ENCODE measurements at places on chromosomes 12 and 14. TPM values are rescaled to one million over a fixed set of nuclear protein-coding genes. Genes with fewer than 3 reads are reported as not detected.
A peak's percentile ranks its signal among the peaks of the same experiment; 100 is the strongest.

- DNase-seq = no peak
These were observed 26.3 kb upstream of the NR1H4 start for GRCh38 chr12:100447381-100447780.

GRCh38 chr12:121253638-121254335, 42.7 kb downstream of the CAMKK2 start:
- DNase-seq = no peak

DNA sequence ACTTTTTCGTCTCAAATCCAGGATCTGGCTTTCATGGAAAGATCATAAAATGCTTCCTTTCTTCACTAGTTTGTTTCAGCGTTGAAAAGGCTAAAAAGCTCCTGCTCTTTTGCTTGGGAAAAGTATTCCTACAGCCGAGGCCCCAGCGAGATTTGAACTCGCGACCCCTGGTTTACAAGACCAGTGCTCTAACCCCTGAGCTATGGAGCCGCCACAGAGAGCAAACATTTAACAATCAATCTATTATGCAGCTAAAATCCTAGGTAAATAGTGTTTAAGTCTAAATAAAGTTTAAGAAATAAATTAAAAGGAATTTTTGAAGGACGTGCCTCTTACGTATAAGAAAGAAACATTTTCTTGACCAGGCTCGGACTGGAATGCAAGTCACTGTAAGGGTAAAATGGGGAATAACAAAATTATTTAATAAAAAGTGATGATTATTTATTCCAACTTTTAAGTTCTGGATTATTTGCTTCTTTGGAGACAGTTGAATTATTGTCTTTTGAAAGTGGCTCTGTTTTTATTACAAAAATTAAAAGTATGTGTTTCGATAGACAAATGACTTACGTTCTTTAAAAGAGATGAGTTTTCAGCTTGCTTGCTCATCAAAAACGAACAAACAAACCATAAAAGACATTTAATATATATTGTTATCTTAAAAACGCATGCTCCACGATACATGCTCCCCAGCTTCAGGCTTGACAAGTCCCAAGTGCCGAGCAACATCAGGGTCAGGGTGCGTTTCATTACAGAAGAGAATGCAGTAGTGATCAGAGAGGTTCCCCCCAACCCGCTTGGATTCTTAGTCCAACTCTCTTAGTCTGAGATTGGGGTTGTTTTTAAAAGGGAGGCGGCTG, 10.2 kb downstream of the OR6S1 start:
- DNase-seq = no peak

DNA sequence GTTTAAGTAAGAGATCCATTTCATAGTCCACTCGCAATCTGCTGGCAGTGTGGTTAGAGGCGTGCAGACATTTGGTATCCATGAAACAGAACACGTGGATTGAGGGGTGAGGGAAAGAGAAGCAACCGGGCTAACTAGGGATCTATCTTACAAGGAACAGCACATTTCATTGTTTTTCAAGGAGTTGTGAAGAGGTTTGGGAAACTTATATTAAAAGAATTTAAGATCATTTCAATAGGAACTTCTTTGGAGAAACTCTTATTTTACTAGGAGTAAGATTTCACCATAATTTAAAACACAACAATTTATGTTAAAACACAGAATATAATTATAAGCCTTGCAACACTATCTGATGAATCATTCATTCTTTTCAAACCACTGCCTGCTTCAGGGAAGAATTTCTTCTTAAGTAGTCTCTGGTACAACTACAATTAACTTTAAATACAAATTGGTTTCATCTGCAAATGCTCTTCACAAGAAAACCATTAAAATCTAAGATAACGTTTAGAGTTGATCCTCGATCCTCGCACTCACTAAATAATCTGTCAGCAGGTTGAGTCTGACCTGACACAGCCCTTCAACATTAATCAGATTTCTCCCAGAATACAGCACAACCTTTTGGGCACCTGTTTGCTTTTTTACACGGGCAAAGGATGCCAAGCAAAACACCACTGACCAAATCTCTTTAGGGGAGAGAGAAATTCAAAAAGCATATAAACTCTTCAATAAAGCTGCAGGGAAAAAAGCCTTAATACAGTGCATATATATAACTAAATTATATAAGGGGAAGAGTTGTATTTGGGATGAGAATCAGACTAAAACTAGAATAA, 27.3 kb downstream of the PPTC7 start:
- no peak for DNase-seq

- DNase-seq = no peak
These were observed 379.1 kb downstream of the NELL2 start for GRCh38 chr12:44497044-44497443.

- no peak for DNase-seq
These were observed 21.7 kb upstream of the NUP107 start for GRCh38 chr12:68665016-68665569.

- DNase-seq = no peak
These were observed 72.8 kb upstream of the SAV1 start for GRCh38 chr14:50740856-50741255.

GRCh38 chr12:53928054-53928835, 10.4 kb upstream of the HOXC13 start:
- DNase-seq = no peak

DNA sequence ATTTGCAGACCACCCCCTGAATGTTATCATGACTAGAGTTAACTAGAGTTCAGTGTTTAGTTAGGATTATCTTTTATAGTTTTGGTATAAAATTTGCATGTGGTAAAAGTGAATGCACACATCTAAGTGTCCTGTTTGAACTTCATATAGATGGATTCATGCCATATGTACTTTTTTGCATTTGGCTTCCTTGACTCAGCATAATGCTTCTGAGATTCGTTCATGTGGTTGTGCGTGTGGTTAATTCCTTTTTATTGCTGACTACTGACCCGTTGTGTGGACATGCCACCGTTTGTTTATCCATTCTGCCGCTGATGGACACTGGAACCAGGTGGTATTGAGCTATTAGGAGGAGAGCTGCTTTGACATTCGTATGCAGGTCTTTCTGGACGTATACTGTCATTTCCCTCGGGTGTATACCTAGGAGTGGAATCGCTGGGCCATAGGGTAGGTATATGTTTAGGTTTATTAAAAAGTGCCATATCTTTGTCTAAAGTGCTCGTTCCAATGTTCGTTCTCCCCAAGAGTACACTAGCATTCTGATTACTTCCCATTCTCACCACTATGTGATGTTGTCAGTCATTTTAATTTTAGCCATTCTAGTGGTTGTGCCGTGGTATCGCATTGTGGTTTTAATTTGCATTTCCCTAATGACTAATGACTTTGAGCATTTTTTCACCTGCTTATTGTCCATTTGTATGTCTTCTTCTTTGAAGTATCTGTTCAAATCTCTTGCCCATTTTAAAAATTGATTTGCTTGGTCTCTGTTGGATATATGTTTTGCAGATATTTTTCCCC, 37.7 kb downstream of the RIN3 start:
- DNase-seq = peak; percentile 82

- no peak for DNase-seq
These were observed 9.9 kb downstream of the CERS5 start for GRCh38 chr12:50157259-50157658.

- DNase-seq = no peak
These were observed 594 bp upstream of the VCPKMT start for GRCh38 chr14:50116966-50117365.

DNA sequence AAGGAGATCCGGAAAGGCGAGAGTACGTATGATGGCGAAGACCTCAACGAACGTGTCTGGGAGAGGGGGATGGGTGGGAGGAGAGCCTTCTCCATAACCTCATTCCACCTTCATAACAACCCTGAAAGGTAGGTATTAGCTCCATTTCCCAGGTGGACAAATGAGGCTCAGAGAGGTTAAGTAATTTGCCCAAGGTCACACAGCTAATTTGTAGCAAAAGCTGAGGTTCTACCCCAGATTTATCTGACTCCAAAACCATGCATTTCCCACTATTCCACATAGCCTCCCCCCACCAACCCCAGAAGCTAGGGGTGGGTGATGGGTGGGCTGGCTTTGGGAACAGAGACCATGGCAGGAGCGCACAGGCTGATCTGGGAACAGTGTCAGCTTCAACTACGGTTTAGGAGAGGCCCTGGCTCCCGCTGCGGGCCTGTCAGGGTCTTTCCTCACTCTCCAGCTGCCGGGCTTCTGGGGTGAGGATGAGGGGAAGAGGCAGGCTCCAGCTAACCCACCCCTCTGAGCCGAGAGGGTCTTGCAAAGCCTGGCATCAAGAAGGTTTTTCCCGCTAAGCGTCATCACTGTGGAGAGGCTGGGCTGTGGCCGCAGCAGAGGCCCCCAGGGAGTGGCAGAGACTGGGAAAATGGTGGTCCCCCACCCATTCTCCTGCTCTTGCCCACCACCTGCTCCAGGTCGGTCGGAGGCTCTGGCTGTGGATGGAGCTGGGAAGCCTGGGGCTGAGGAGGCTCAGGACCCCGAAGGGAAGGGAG, 8.9 kb downstream of the CHGA start:
- DNase-seq = no peak

- no peak for DNase-seq
These were observed 4.7 kb upstream of the NCKAP5L start for GRCh38 chr12:49832836-49833421.

- DNase-seq = no peak
These were observed 24.3 kb downstream of the RERG start for GRCh38 chr12:15196678-15197505.

DNA sequence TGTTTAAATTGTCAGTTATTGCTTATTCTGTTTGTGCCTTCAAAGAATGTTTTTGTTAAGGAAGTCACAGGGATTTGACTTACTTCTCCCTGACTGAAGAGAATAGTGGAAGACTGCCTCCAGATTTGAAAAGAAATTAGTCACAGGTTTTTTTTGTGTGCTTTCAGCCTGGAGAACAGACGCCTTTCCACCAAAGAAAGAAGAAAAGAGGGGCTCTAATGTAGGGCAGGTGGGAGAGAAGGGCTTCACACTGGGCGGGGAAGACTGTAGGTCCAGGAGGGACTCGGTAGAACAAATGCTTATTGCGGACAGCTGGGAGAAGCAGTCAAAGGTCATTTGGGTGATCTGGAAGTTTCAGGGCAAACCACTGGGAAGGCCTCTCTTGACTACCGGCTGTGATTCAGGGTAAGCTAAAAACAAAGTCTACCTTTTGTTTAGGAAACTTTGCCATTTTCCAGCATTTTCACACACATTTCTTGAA, 76.8 kb downstream of the SAMD4A start:
- DNase-seq = no peak

The SYCP3 gene
- 0.05 TPM for total RNA-seq

The RHOJ gene
- not detected for total RNA-seq

The CPNE6 gene
- 0.13 TPM for total RNA-seq

The NINJ2 gene
- total RNA-seq = 14.8 TPM

The ABCC9 gene
- 0.05 TPM for total RNA-seq

The RAD51AP1 gene
- total RNA-seq = 29.7 TPM

The RSRC2 gene
- total RNA-seq = 58.4 TPM

The RTL1 gene
- total RNA-seq = not detected

The CLEC1A gene
- total RNA-seq = not detected

The FBXL14 gene
- 18.8 TPM for total RNA-seq

All from GM12878 (cell line).